ENCODE measurements at places on chromosomes 6 and 20.

GRCh38 chr6:163062790-163063189 lies 335.0 kb downstream of the PACRG start:
- DNase-seq, result no peak

GRCh38 chr20:50394569-50394968 lies 115.6 kb upstream of the PTPN1 start:
- DNase-seq, result no peak

- DNase-seq, result no peak
Observed at GRCh38 chr6:108927927-108928326, 79.7 kb downstream of the ARMC2 start.

DNA sequence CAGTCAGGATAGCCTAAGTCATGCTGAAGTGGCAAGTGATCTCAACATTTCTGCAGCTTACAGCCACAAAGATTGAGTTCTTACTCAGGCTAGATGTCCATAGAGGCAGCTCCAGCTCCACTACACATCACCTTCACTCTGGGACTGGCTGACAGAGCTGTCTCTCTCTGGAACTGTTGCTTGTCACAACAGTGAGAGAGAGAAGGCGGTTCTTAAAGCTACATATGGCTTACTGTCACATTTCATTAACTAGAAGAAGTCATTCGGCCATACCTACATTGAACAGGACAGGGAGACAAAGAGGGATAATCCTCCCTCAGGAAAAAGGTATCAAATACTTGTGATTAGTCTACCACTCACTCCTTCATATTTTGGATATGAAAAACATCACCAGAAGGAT lies 914.9 kb upstream of the FLRT3 start:
- DNase-seq, result no peak

DNA sequence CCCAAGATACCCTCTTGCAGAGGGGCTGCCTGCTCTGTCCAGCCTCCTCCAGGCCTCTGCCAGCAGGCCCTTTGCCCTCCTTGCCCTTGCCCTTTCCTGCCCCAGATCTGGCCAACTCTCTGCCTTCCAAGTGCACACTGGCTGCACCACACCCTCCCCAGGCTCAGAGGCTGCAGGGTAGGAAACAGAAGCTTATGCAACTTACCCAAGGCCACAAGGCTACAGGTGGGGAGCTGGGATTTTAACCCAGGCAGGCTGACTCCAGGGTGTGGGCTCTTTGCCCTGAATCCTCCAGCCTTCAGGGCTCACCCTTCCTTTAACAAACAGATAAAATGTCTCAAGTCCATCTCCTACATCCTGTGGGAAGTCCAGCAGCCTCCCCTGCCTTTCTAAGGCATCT lies 14.5 kb upstream of the TRAF3IP2 start:
- no peak for DNase-seq

- no peak for DNase-seq
Observed at GRCh38 chr6:46983007-46983411, 59.1 kb downstream of the ADGRF1 start.

DNA sequence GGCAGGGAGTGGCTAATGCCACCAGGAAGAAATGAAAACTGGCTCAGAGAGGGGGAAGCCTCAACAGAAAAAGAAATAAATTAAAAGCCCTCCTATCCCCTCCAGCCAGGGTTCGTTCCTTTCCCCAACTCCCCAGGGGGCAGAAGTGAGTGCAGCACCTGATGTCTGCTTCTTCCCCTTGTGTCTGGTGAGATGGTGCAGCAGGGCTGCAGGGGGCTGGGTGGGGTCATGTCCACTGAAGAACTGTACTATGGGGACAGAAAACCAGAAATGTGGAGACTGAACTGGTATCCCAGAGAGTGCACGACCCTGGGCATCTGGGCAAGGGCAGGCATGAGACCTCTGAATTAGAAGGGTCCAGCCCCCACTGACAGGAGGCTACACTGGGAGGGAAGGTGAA lies 4.0 kb downstream of the EGFL8 start:
- no peak for DNase-seq
